ENCODE measurements at places on chromosomes 7 and 10. TPM values are rescaled to one million over a fixed set of nuclear protein-coding genes. Genes with fewer than 3 reads are reported as not detected.
A peak's percentile ranks its signal among the peaks of the same experiment; 100 is the strongest.

The TSPAN12 gene
- total RNA-seq, result 11.3 TPM

The PLXDC2 gene
- total RNA-seq, result 5.8 TPM

The DYNC1I1 gene
- total RNA-seq, result 0.80 TPM

The SRGN gene
- 34.3 TPM for total RNA-seq

The SPDYE5 gene
- total RNA-seq, result not detected

The PTPRN2 gene
- total RNA-seq, result 0.15 TPM

The NUTM2B gene
- 0.49 TPM for total RNA-seq

The ZWINT gene
- 1.9 TPM for total RNA-seq

GRCh38 chr7:77822269-77822668, 23.7 kb downstream of the PHTF2 start:
- no peaks in the 10 kb centered on the region for H3K4me1 ChIP-seq
- H3K36me3 ChIP-seq, result no peaks in the 10 kb centered on the region
- DNase-seq, result no peak

- no peaks in the 10 kb centered on the region for H3K36me3 ChIP-seq
- peak; percentile 59 for DNase-seq
- H3K27ac ChIP-seq, result peak overlapping the region; percentile 16
- no peaks in the 10 kb centered on the region for H3K27me3 ChIP-seq
- H3K4me3 ChIP-seq, result no peak overlapping the region
- H3K4me1 ChIP-seq, result no peaks in the 10 kb centered on the region
Measured at GRCh38 chr7:100369105-100369504, 4.2 kb upstream of the PILRA start.

DNA sequence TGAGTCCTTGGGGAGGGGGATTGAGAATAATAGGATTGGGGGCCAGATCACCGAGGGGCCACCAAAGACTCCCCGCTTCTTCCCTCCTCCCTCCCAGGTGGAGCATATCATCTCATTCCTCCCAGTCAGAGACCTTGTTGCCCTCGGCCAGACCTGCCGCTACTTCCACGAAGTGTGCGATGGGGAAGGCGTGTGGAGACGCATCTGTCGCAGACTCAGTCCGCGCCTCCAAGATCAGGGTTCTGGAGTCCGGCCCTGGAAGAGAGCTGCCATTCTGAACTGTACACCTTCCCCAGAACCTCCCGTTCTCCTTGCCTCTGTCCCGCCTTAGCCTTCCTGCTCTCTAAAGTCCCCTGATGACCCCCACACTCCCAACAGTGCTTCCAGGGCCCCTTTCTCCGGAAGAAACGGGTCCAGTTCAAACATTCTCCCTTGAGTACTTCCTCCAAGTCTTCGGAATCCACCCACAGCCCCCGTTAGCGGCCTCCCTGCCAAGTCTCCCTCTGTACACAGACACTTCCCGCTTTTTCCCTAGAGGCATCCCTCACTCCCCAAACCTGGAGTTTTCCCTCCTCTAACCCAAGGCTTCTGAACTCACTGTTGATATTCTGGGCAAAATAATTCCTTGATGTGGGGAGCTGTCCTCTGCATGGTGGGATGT, 4.1 kb downstream of the FBXO24 start:
- no peak overlapping the region for H3K27ac ChIP-seq
- no peaks in the 10 kb centered on the region for H3K4me1 ChIP-seq
- no peak overlapping the region for H3K4me3 ChIP-seq
- H3K36me3 ChIP-seq, result no peaks in the 10 kb centered on the region
- no peak for DNase-seq

- no peak for DNase-seq
- H3K4me1 ChIP-seq, result no peaks in the 10 kb centered on the region
- H3K4me3 ChIP-seq, result no peak overlapping the region
Measured at GRCh38 chr10:123909866-123910265, 18.3 kb upstream of the CPXM2 start.

- H3K4me3 ChIP-seq, result no peak overlapping the region
- no peaks in the 10 kb centered on the region for H3K36me3 ChIP-seq
- no peaks in the 10 kb centered on the region for H3K27me3 ChIP-seq
- no peak for DNase-seq
- no peaks in the 10 kb centered on the region for H3K4me1 ChIP-seq
Measured at GRCh38 chr10:100507357-100507732, 12.3 kb downstream of the SEC31B start.

GRCh38 chr7:131008840-131009711, 275.1 kb upstream of the KLF14 start:
- H3K4me3 ChIP-seq, result no peak overlapping the region
- no peak overlapping the region for H3K27ac ChIP-seq
- H3K27me3 ChIP-seq, result no peaks in the 10 kb centered on the region
- H3K4me1 ChIP-seq, result peaks cover 65% of the 10 kb centered on the region

DNA sequence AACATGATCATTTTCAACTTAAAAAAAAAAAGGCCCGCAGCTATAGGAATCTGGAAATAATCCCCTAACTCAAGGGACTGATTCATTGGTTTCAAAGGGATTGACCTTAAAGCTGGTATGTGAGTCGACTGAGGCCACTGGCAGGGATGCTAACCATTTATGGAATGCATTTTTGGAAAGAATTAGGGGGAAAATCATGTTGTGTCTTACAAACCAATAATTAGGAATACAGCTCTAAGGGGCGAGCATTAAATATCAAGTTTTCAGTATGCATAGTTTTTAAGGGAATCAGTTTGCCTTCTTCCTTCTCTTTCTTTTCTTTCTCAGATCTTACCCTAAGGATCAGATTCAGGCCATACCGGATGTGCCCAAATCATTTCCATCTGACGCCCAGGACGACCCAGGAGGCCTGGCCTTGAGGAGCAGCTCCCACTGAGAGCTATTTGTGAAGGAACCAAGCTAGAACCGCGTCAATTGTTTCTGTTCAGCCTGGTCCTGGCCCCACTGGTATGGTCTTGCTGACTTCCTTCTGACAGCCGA, 48.7 kb downstream of the BPGM start:
- H3K27me3 ChIP-seq, result no peaks in the 10 kb centered on the region
- H3K4me1 ChIP-seq, result no peaks in the 10 kb centered on the region
- no peak overlapping the region for H3K4me3 ChIP-seq
- H3K36me3 ChIP-seq, result no peaks in the 10 kb centered on the region

DNA sequence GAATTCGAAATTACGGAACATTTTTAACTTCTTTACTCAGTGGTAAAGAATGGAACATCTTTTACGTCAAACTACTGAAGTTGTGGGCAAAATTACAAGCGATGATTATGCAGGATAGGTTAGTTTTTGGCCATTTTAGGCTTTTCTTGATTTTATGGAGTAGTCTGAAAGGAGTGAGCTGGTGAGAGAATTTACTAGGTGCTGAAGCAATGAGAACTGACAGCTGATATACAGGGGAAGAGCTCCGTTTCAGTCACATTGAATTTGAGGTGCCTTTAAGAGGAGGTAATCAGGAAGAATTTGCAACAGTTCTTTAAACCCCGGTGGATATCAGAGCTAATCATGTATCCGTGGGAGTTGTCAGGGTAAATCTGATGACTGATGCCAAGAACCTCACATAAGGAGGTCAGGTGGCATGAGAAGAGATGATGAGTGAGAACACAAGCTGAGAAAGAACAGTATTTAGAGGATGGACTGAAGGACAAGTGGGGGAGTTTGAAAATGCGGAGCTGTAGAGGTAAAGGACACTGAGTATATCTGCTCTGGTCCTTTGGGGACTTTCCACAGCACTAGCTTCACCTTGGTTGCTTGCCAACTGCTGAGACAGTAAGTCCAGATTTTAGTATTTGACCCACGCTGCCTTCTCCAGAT, 104.3 kb downstream of the AHR start:
- DNase-seq, result peak; percentile 67
- no peaks in the 10 kb centered on the region for H3K27me3 ChIP-seq
- no peaks in the 10 kb centered on the region for H3K36me3 ChIP-seq
- H3K4me1 ChIP-seq, result no peaks in the 10 kb centered on the region

DNA sequence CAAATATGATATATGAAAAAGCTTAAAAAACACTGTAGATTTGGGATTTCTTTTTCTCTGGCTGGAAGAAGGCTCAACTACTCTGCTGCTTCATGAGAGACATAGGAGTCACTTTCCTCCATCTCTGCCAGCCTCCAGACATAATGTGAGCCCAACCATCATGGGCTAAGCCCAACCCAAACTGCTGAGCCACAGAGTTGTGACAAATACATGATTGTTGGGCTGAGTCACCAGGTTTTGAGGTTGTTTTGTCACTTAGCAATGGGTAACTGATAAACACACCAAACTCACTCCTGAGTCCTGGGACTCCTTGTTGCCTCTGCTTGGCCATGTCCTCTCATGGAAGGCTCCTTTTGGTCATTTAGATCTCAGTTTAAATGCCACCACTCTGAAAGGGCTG, 381.8 kb upstream of the FZD8 start:
- H3K27ac ChIP-seq, result no peak overlapping the region
- no peaks in the 10 kb centered on the region for H3K27me3 ChIP-seq
- no peak for DNase-seq
- no peaks in the 10 kb centered on the region for H3K4me1 ChIP-seq
- no peak overlapping the region for H3K4me3 ChIP-seq

GRCh38 chr10:47025540-47026300, 114.5 kb downstream of the PTPN20 start:
- no peaks in the 10 kb centered on the region for H3K4me1 ChIP-seq
- H3K27ac ChIP-seq, result no peak overlapping the region

- no peaks in the 10 kb centered on the region for H3K4me1 ChIP-seq
- no peaks in the 10 kb centered on the region for H3K36me3 ChIP-seq
- H3K4me3 ChIP-seq, result no peak overlapping the region
- no peak for DNase-seq
- H3K27ac ChIP-seq, result no peak overlapping the region
Measured at GRCh38 chr10:123746942-123747341, 80.8 kb downstream of the GPR26 start.

DNA sequence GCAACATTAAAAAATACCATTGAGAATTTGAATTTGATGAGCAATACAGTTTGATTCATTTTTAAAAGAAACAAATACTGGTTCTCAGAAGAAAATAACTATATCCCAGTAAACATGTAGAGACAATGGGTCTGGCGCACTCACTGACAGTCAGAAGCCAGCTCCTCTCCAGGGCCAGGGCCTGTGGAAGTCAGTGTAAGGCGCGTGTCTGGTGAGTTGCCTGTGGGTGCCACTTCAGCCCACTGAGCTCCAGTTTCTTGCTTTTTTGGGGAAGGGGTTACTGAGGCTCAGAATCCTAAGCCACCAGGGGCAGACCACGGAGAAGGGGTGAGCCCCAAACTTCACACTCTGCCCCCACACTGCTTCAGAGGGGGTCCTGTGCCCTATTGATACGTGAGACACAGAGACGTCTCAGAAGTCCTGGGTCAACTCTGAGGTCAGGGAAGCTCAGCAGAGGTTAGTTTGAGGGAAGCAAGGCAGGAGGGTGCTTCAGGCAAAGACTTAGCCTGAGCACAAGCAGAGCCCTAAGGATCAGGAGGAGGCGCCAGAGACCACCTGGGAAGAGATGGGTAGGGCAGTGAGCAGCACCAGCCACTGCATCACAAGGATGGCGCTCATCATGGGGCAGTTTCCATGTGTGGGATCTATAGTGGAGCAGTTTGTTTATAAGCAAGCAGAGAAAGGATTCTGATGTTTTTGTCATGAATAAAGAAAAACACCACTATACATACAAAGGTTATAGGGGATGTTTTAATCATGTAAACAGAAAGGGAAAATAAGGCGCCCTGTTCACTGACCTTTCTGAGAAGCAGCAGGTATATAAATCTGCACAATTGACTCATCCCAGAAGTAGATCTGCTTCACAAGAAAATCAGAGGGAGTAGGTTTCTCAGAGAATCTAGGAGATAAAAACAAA, 95.7 kb downstream of the PKD1L1 start:
- no peaks in the 10 kb centered on the region for H3K4me1 ChIP-seq
- no peak for DNase-seq
- H3K27ac ChIP-seq, result no peak overlapping the region
- no peaks in the 10 kb centered on the region for H3K36me3 ChIP-seq
- no peak overlapping the region for H3K4me3 ChIP-seq
- H3K27me3 ChIP-seq, result no peaks in the 10 kb centered on the region

DNA sequence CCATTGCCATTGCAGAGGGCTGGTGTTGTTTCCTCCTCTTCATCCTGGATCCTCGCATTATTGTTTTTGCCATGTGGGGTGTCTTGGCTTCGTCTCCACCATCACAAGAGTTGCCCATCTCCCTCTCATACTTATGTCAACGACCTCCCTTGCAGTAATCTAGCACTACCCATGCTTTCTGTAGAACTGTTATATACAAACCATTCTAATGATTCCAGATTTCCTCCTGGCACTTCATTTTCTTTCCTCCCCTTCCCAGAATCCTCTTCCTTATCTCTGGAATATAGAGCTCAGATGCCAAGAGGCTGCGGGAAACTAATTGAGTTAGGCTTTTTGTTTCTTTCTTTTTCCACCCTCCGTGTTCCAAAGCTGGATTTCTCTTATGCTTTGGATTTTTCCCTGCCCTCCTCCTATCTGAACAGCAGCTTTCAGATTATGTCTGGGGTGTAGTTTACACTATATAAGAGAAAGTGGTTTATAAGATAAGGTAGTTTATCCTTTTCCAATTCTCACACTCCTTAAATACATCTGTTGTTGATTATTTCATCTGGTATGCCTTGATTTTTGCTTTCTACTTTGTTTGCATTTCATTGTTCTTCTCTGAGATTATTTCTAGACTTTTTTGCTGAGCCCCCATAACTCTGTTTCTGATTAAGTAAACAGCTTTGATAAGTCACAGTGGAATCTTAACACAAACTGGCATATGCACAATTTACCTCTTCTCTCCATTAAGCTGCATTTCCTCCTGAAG, 264.1 kb downstream of the BICC1 start:
- DNase-seq, result no peak
- no peaks in the 10 kb centered on the region for H3K27me3 ChIP-seq
- no peak overlapping the region for H3K27ac ChIP-seq
- no peaks in the 10 kb centered on the region for H3K36me3 ChIP-seq
- no peaks in the 10 kb centered on the region for H3K4me1 ChIP-seq

DNA sequence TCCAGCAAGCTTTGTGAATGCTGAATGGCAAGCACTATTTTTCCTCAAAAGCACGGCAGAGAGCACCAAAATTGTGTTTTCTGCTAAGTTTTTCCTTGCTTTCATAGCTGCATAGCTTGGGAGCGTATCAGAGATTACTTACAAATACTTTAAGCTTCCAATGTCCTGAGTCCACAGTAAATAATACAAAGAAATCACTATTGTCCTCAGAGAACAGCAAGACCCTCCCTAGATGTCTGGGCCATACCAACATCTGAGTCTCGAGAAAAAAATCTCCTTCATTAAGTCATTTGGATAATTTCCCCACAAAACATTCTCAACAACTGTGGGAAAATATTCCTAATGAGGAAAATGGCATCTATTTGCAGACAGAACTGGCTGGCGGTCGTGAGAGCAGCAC, 41.7 kb downstream of the SGMS1 start:
- H3K4me1 ChIP-seq, result no peaks in the 10 kb centered on the region
- no peaks in the 10 kb centered on the region for H3K36me3 ChIP-seq
- no peak overlapping the region for H3K4me3 ChIP-seq

DNA sequence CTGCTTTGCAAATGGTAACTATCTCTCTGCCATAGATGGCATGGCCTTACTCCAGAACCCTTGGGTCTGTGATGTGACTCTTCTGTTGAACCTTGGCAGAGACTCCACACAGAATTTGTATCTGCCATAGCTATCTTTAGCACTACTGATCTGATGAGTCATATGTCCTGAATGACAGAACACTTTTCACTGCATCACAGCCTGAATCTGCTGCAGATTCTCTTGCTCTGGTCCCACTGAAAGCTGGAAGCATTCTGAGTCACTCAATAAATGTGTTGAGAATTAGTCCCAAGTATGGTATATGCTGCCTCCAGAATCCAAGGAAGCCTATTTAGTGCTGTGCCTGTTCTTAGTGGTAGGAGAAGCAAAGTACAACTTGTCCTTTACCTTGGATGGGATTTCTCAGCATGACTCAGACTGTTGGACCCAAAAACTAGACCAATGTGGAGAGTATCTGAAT, 39.5 kb upstream of the ANKRD1 start:
- H3K27me3 ChIP-seq, result no peaks in the 10 kb centered on the region
- H3K27ac ChIP-seq, result no peak overlapping the region
- H3K4me1 ChIP-seq, result no peaks in the 10 kb centered on the region
- no peak for DNase-seq
- H3K36me3 ChIP-seq, result no peaks in the 10 kb centered on the region
- no peak overlapping the region for H3K4me3 ChIP-seq

Data from right lobe of liver (tissue), 6 donors.